Central memory CD8-positive, alpha-beta T cell (primary cell): ENCODE measurements at places on chromosomes 2 and 18.

GRCh38 chr18:6764382-6764781, 34.9 kb downstream of the ARHGAP28 start:
- DNase-seq, result no peak

GRCh38 chr2:173249661-173250641, 104.7 kb upstream of the CDCA7 start:
- DNase-seq, result no peak

DNA sequence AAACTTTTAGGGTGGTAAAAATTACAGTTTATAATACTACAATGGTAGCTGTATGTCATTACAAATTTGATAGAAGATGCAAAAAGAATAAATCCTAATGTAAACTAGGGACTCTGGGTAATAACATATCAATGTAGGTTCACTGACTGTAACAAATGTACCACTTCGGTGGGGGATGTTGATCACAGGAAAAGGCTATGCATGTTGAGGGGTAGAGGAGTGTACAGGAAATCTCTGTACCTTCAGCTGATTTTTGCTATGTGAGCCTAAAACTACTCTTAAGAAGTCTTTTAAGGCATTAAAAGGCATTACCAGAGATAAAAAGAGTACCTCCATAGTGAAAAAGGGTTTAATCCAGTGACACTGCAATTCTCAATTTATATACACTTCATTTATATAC, 25.0 kb downstream of the TRIP12 start:
- DNase-seq, result no peak

DNA sequence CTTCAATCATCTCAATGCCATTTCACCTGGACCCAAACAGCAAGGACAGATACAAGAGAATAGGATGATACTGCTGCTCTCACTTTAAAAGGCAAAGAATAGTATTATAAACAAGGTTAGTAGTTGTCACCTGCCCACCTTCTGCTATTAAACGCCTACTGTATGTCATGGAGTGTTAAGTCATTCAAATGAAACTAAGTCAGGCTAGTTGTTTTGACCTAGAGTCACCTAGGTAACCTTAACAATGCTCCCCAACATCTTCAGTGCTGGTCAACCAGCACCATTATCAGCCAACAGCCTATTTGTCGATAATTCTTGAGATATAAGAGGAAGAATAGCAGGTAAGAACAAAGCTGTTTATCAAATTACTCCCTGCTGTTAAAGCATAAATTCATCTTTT, 39.2 kb downstream of the TRIP12 start:
- DNase-seq, result no peak

- no peak for DNase-seq
These were observed 3.6 kb upstream of the TSPYL6 start for GRCh38 chr2:54259413-54260240.

DNA sequence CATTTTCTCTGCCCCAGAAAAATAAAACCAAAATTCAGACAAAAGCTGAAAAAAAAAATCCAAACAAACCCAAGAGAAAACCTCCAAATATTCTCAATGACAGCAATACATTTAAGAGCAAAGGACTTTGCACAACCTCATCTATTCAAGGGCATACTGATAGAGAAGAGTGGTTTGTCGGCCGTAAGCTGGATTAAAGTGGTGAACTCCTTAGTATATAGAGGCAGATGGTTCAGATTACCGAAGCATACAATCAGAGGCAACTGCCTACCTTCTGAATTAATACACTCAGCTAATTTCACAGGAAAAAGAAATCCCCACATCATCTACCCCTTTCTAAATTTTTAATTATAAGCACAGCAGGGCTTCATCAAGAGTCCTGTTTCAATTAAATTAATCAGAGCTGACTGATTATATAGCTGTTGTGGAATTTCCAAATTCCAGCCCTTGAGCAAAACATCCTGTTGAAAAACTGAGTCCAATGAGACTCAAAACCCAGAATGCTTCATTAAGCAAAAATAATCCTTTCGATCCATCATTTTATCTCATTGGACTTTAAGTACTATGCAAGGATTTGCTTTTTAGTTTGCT, at the start of gene CPLX4:
TSS of gene CPLX4 (minus strand) at position 190 of the 591 bp plus-strand sequence. CDS start at position 3, 187 bp downstream.
- DNase-seq, result no peak

DNA sequence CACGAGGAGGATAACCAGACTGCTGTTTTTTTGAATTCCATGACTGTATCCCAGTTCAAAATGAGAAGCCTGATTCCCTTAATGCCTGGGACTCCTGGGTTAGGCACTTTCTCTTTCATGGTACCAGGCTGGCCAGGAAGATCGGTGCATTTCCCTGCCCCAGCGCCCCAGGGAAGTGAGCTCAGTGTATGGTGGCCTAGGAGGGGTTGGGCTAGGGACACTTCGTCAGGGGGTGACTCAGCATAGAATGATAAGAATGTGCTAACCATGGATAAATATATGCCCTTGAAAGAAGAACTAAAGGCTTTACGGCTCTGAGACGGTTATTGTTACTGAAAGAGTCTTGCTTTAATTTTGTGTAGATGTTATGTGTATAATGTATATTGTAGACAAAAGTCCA, 27.5 kb upstream of the FAM237A start:
- no peak for DNase-seq

DNA sequence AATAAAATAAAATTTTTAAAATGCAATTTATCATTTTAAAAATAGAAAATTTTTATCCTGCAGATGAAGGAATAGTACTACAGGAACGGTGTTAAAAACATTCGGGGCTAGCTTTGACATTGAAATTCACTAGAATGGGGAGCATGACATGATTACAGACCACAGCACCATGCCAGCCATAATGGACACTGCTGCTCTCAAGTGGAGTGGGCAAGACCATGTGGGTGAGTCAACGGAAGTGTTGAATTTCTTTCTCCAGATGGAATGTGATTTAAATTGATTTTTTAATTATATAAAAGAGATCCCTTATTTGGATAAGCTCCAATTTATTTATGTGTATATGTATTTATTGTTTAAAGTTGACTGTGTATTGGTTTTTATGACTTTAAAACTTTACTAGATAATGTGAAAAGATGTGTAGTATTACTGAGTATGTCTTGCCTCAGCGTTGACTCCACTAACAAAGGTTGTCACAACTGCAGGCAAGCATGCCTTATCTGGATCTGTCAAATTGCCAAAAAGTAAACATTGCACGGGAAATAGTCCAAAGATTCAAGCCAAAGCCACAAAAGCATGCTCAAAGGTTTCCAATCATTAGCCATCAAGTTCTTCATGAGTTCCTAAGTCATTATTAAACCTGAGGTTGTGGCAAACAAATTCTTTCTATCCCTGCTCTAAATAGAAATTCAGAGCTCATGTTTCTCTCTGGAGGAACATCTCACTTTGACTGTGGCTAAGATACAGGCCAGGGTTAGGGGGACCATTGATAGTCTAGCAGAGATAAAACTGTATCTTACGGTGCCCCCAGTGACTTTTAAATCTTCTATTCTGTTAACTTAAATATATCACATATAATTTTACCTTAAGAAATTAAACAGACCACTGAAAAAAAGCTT, 536.9 kb downstream of the TMX3 start:
- DNase-seq, result no peak

GRCh38 chr2:176325732-176326131, 56.5 kb downstream of the MTX2 start:
- no peak for DNase-seq

- DNase-seq, result no peak
These were observed 34.5 kb downstream of the DTNA start for GRCh38 chr18:34744569-34744968.

- no peak for DNase-seq
These were observed 1815.3 kb upstream of the CELF4 start for GRCh38 chr18:39380866-39381265.

- no peak for DNase-seq
These were observed 383.6 kb downstream of the PIK3C3 start for GRCh38 chr18:42338683-42339082.

- no peak for DNase-seq
These were observed 31.4 kb upstream of the ACKR3 start for GRCh38 chr2:236538242-236538641.

DNA sequence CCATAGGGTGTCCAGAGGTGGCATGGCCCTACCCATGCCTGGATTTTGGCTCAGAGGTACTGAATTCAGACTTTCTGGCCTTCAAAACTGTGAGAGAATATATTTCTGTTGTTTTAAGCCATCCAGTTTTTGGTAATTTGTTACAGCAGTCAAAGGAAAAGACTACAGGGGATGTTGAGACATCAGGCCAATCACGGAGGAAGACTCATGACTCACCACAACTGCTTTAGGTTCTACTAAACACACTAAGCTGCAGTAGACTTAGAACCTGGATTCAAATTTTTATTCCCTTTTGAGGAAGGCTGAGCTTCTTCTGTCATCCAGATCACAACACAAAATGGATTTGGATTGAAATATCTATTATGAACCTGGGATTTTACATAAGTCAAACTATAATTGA, 12.0 kb upstream of the C2orf66 start:
- no peak for DNase-seq

- DNase-seq, result no peak
These were observed 556.0 kb downstream of the RNF144A start for GRCh38 chr2:7473135-7473771.

- DNase-seq, result no peak
These were observed 233.9 kb downstream of the SATB2 start for GRCh38 chr2:199223791-199224190.

DNA sequence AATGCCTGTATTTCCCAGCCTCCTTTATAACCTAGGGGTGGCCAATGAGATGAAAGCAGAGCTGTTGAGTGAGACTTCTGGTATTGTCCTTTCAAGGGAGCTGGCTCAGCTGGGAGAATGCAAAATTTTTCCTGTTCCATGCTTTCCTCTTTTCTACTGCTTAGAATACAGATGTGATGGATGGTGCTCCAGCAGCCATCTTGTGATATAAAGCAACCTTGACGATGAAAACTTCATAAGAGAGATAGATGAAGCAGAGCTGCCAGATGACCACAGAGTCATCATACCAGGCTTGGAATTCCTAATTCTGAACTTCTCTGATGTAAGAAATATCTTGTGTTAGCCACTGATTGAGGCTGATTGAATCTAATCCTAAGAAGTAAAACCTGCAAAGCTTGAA, 11.9 kb upstream of the INHBB start:
- no peak for DNase-seq

DNA sequence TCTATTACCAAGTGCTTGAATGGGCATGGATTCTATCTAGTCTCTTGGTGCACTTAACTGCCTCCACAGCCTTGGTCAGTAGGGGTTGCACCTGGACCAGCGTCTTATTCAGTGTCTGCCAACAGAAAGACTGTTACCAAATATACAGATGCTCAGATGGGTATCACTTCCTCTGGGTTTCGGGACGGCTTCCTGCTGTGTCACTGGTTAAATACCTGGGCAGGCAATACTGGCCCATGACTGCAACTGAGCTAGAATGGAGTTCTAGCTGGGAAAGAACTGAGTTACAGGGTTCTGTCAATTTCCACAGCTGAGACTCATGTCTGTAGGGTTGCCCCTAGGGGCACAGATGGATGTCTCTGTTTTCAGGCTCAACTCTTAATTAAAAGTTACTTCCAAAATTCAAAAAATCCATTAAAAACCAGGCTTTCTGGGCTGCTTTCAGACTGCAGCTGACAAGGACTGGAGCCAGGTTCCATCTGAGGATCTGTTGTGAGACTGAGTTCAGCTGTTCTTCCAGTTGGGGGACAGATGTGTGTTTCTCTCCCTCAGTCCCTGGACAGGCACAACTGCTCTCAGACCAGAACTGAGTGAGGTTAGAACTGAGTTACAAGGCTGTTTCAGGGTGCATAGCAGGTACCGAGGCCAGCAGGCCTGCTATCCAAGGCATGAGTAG, 789.6 kb upstream of the SLC8A1 start:
- no peak for DNase-seq

DNA sequence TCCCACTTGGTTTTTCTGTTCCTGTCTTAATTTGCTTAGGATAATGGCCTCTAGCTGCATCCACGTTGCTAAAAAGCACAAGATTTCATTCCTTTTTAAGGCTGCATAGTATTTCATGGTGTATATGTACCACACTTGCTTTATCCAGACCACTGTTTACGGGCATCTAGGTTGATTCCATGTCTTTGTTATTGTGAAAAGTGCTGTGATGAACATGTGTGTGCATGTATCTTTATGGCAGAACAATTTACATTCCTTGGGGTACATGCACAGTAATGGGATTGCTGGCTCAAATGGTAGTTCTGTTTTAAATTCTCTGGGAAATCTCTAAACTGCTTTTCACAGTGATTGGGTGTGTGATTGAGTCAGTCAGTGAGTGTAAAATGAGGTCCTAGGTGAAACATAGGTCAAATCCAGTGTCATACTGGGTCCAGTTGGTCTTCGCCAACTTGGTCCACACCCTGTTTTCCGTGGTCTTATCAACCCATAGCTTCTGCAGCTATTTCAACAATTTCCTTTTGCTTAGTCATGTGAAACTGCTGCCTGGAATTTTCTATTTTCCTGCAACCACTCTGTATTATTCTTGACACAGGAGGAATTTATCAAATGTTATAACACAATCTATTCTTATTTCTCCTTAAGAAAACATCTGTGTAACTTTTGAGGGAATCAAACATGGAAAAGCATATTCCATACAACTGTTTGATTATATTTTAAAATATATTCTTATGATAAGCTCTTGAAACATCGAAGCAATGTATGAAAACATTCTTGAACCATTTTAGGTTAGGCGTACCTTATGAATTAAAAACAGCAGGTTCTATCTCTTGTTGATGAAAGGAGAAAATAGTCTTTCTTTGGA, 82.9 kb downstream of the ADCYAP1 start:
- DNase-seq, result no peak

GRCh38 chr2:10460366-10460796, 12.3 kb upstream of the ODC1 start:
- no peak for DNase-seq

GRCh38 chr2:96808176-96808837, 7.8 kb upstream of the CNNM3 start:
- DNase-seq, result no peak

GRCh38 chr2:96695602-96696001, 44.3 kb downstream of the LMAN2L start:
- no peak for DNase-seq

DNA sequence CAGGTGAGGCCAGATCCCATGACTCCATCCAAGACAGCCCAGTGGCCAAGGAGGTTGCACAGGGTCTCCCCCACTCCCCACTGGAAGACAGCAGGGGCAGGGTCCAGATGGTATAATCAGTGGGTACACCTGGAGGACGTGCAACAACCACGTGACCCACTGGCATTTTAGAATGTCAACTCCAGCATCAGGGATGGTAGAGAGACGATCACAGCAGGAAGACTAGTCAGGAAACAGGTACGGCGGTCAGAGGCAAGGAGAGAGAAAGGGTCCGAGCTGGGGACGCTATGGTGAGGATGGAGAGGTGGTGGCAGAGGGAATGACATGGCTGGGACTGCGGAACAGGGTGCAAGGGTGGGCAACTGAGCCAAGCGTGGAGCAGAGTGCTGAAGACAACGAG, 23.0 kb downstream of the SERTAD2 start:
- no peak for DNase-seq

DNA sequence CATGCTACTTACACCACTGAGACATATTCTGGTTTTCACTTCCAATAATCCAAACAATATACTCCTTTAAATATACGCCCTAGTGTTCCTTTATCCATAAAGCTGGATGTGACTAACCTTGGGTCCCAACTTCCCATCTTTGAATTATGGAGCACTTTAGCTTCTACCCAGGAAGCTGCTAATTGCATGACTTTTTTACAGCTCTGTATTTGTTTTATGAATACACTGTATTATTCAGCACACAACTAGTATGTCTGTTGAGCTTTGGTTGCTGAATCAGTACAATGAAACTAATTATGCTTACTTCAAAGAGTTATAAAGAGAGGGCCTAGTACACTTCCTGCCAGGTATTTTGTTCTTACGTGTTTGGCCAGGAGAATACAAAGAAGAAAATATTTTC, 118.5 kb downstream of the BAZ2B start:
- no peak for DNase-seq

GRCh38 chr18:76420898-76421684, 74.0 kb downstream of the ZNF516 start:
- no peak for DNase-seq
